ENCODE measurements at places on chromosomes 4 and X.

- DNase-seq = no peak
Observed at GRCh38 chrX:31656013-31656412, 584.2 kb upstream of the FTHL17 start.

DNA sequence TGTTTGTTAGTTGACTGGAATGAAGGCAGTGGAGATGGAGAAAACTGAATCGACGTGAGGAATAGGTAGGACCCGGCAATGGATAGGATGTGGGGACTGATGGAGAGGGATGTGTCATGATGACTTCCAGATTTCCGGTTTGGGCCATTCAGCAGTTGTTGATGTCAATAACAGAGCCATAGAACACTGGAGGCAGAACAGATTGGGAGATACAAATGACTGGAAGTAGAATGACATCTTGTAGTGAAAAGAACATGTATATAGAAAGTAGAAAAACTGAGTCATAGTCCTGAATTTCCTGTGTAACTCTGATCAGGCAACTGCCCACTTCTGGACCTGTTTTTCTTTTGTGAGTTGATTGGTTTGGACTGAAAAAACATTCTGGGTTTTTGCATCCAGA is 24.5 kb downstream of the CETN2 start:
- no peak for DNase-seq

DNA sequence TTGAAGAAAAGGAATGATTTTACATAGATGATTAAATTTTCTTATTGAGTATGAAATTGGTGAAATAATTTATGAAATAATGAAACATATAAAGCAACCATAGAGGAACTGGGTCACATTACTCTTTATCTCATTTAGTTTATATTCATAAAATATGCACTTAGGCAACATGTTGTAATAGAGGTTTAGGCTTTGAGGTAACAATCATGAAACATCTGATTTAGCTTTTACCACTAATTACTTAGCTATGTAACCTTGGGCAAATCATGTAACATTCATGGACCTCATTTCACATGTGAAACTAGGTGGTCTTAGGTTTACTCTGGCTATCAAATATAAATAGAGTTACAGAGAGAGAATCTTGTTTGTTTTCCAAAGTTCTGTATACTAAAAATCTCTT is 54.5 kb upstream of the SMARCA5 start:
- no peak for DNase-seq

GRCh38 chrX:24292353-24292752 is 21.5 kb downstream of the SUPT20HL2 start:
- no peak for DNase-seq

- no peak for DNase-seq
Observed at GRCh38 chr4:95167805-95168204, 381.0 kb downstream of the UNC5C start.

- DNase-seq = no peak
Observed at GRCh38 chr4:7725951-7726350, 213.7 kb downstream of the AFAP1 start.

GRCh38 chr4:109729117-109729717 is 653 bp downstream of the PLA2G12A start:
- DNase-seq = no peak

DNA sequence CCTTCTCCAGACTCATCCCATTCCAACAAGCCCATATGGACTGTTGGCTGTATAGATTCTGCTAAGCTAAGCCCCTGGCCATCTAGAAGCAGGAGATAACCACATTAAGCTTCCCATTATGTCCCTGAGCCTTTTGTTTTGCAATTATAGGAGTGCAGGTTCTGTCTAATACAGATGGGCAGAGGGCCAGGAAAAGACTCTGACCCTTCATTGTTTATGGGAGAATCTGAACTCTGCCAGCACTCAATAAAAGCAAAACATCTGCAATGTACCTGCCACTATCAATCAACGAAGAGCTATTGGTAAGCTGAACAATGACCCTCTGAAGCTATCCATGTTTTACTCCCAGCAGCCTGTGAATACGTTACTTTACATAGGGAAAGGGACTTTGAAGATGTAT is 207.3 kb upstream of the CLNK start:
- DNase-seq = no peak

DNA sequence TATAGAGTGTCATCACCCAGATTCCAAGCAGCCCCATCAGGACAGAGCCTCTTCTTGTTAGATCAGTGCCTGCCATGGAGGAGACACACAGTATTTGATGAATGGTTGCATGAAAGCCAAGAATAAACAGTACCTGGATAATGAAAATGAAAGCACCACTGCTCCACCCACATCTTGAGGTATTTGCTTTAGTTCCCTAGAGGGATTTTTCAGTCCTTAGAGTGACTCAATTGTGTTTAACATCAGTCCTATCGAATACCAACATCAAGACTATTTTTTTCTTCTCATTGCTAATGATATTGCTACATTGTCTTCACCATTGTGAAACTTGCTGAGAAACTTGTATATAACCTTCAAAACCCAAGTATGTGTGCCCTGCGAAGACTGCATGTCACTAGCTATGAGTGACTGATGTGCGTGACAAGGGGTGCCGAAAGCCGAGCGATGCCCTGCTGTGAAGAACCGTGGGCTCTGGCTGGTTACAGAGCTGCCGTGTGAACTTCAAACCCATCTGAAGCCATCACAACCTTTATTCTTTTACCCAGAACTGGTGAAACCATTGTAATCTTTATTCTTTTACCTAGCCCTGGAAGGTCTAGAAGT is 211.3 kb upstream of the FAT1 start:
- DNase-seq = no peak

DNA sequence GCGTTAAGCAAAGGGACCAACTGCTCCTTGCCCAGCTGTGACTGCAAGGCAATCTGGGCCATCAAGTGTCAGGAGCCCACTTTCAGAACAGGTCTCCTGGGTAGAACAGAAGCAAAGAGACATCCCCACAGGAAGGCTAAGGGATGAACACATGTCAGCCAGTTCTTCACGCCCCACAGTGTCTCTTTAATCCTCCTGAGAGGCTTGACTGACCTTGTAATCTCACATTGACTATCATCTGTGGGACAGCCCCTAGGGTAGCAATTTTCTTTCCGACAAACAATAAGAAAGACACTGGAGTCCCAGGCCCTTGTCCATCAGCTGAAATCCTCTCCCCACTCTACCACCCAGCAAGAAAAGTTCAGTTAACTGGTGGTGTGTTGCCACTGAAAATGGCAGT is 1.0 kb downstream of the CHRDL1 start:
- DNase-seq = no peak
